ENCODE measurements at places on chromosomes 4 and X.

DNA sequence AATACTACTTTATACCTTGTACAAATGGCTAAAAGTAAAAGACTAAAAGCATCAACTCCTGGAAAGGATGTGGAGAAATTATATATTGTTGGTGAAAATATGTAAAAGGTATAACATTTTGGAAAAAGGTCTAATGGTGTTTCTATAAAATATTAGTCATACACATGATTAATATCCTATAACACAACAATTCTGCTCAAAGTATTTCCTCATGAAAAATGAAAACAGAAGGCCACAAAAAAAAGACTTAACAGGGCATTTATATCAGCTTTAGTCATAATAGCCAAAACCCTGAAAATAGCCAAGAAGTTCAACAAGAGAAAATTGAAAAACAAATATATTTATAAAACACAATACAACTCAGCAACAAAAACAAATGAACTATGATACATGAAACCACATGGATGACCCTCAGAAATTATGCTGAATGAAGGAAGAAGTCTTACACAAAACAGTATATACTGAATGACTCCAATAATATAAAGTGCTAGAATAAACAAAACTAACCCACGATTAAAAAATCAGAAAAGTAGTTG is 38.8 kb downstream of the TBCK start:
- no peak for DNase-seq

GRCh38 chrX:19639056-19639455 is 123.7 kb upstream of the MAP3K15 start:
- no peak for DNase-seq

- no peak for DNase-seq
Observed at GRCh38 chr4:83297548-83298260, 13.1 kb upstream of the COQ2 start.

DNA sequence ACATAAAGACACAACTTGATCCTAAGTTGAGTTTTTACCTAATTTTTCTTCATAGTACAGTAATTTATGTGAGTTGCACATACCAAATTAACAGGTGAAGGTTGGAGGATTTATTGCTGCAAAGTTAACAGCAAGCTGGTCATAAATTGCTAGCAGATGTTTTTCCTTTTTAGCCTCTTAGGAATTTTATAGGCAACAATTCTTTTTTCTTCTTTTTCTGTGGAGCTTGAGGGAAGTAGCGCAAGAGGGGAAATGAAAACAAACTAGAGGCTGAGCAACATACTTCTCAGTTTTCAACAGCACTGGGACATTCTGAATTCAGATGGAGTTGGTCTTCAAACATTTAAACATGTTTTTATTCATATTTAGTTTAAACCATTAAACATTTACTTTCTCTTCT is 63.7 kb upstream of the TLR2 start:
- DNase-seq, result no peak

DNA sequence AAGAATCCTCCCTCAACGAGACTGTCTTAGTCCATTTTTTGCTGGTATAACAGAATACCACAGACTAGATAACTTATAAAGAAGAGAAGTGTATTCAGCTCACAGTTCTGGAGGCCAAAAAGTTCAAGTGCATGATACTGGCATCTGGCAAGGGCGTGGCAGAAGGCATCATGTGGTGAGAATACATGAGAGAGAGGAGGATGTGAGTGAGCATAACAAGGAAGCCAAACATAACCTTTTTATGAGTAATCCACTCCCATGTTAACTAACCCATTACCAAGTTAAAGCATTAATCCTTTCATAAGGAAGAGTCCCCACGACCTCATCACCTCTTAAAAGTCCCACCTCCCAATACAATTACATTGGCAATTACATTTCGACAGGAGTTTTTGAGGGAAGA is 504.6 kb downstream of the IQCM start:
- DNase-seq, result no peak

DNA sequence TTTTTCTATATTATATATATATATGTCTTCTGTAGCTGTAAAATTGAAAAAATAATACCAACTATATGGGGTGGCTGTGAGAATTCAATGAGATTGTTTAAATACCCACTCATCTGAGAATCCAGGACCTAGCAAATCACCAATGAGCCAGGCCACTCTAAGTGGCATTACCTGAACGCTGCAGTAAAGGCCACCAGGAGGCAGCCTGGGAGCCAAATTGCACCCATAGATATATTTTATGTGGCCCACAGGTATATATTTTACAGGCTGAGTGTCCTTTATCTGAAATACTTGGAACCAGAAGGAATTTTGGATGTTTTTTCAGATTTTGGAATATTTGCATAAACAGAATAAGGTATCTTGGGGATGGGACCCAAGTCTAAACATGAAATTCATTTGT is 58.2 kb upstream of the C4orf50 start:
- DNase-seq, result no peak

DNA sequence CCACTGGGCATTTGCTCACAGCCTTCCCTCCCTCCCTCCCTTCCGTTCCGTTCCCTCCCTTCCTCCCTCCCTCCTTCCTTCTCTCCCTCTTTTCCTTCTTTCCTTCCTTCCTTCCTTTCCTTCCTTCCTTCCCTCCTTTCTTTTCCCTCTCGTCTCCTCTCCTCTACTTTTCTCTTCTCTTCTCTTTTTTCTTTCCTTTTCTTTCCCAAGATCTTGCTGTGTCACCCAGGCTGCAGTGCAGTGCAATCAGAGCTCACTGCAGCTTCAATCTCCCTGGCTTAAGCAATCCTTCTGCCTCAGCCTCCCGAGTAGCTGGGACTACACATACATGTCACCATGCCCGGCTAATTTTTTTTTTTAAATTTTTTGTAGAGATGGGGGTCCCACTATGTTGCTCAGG is 26.7 kb upstream of the ING2 start:
- no peak for DNase-seq

- no peak for DNase-seq
Observed at GRCh38 chr4:138890891-138891570, 124.5 kb upstream of the NOCT start.

DNA sequence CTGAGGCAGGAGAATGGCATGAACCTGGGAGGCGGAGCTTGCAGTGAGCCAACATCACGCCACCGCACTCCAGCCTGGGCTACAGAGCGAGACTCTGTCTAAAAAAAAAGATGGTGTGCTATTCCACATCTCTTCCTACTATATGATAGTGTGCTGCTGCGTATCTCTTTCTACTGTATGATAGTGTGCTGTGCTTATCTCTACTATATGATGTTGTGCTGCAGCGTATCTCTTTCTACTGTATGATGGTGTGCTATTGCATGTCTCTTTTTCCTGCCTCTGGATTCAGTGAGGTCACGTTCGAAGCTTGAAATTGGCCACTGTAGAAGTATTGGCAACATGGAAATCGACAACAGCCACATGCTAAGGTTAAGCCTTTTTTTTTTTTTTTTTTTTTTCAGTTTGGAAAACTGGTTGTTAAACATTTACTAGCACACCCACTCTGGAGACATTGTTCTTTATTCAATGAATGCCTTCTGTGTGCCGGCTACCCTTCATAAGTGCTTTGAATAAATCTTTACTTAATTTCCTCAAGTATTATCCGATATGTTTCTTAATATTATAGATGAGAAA is 31.0 kb downstream of the ARFIP1 start:
- no peak for DNase-seq

- no peak for DNase-seq
Observed at GRCh38 chr4:138209094-138209493, 33.1 kb downstream of the SLC7A11 start.

GRCh38 chr4:186936496-186937375 is 213.1 kb upstream of the FAT1 start:
- no peak for DNase-seq

DNA sequence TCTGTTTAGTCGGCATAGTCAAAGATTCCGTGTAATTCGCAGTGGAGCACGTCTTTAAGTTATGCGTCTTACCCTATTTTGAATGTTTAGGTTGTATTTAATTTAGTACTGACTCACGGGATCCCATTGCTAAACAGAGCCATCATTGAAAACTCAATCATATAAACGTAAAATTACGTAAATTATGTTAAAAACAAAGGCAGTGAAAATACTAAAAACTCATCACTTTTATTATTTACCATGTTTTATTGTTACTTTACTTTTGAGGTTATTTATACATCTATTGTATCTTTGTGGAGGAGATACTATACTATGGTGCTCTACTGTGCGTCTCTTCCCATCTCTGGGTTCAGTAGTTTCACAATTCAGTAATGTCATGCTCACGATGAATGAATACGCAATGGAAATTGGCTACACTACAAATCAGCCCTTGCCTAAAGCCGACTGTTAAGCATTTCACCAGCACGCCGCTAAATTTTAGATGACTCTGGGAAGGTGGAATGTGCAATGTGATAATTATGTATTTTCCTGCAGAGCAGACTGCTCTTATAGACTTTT is 944 bp downstream of the FUNDC2 start:
- DNase-seq, result no peak

GRCh38 chr4:157271166-157271869 is 50.8 kb downstream of the GRIA2 start:
- no peak for DNase-seq

DNA sequence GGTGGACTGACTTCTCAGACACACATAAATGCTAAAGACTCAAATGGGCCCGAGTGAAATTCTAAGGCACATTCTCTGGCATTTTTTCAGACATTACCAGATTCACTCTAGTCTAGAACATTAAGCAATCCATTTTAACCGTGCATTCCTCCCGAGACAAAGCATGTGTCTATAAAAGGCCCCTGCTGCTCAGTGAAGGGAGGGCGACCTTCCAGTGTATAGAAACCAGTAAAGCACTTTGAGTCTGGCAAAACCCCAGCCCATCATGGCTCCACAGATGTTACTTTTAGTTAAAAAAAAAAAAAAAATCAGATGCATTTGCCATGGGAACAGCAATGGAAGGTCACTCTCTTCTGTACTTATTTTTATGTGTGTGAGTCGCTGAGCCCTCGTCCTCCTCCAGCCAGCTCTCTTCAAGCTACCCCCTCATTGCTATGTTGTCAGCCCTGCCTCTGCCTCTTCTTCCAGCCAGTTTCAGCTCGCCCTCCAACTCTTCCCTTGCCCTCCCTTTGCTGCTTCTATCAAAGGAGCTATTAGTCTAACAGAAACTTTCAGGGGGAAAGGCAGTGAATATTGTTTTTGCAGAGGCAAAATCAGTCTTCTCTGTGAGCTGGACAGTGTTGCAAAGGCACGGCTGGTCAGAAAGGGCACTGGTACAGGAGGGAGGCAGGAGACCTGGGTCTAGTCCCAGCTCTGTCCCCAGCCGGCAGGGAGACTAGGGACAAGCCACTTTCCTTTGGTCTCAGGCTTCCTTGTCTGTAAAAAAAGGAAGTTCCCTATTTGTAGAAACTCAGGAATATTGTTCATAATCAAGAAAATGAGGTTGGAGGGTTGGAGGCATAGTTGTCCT is 644.2 kb downstream of the ZNF674 start:
- DNase-seq, result no peak

- DNase-seq, result no peak
Observed at GRCh38 chr4:155433636-155434360, 57.0 kb upstream of the MAP9 start.

DNA sequence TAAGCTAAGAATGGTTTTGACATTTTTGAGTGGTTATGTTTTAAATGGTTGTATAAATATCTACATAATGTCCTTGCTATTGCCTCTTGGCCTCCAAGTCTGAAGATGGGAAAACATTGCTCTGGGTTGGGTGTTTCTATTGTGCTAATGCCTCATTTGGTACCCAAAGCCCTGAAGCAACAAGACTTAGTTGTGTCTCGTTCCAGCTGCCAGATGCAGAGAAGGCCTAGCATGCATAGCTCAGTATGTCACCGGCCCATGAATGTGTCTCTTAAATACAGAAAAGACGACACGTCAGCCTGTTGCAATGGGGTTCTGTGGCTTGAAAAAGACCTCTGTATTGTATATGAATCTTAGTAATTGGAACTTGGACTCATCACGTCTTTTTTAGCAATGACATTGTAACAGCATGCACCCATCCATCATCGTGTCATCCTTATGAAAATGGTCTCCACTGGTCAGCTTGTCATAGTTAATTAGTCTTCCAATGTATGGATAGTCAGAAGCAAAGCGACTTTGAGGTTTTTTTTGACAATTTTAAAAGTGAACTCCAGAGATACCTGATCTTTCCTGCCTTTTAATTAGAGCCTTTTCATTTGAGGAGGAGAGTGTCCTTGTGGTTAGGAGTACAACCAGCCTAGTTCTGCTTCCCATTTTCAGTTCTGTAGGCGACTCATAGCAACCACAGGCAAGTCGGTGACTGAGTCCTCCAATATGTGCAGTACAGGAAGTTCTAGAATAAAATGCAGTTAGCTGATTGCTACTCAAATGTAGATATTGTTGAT is 126.4 kb upstream of the GATB start:
- no peak for DNase-seq

DNA sequence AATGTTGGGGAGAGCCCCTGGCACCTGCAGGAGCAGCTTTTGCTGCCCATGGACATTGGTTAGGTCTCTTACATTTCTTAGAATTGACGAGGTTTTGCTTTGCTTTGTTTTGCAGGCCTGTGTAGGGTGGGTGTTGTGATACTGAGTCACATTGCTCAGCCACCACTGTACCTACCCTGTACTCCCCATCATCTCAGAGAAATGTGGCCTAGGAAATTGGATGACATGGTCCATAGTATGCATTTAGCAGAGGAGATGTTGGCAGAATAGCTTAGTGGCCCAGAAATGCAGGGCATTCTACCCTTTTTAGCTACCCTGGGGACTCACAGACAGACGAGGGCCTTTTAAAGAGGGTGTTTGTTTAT is 43.7 kb downstream of the IL21 start:
- DNase-seq, result no peak

DNA sequence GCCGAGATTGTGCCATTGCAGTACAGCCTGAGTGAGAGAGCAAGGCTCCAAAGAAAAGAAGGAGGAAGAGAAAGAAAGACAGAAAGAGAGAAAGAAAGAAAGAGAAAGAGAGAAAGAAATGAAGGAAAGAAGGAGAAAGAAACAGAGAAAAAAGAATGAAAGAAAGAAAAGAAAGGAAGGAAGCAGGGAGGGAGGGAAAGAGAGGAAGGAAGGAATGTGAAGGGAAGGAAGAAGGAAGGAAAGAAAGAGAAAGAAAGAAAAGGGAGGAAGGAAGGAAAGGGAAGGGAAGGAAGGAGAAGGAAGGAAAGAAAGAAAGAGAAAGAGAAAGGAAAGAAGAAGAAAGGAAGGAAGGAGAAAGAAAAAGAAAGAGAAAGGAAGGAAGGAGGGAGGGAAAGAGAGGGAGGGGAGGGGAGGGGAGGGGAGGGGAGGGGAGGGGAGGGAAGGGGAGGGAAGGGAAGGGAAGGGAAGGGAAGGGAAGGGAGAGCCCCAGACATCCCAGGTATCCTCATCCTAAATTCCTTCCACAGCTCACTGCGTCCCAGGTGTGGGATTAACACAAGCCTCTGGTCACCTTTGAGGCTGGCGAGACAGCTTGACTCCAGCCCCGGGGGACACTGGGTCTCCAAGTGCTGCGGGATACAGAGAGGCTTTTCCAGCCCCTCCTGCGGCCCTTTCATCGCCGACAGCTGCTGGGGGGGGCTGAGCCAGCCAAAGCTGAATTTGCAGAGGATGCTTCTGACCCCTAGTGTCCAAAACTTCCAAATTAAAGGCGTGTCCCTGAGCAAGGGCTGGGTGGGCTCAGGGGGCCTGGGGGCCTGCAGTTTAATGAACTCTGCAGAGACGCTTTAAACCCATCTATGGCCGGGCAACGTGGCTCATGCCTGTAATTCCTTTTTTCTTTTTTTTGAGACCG is 24.2 kb upstream of the CSF2RA start:
- no peak for DNase-seq
